ENCODE measurements at places on chromosomes 12 and 14.
A peak's percentile ranks its signal among the peaks of the same experiment; 100 is the strongest.

DNA sequence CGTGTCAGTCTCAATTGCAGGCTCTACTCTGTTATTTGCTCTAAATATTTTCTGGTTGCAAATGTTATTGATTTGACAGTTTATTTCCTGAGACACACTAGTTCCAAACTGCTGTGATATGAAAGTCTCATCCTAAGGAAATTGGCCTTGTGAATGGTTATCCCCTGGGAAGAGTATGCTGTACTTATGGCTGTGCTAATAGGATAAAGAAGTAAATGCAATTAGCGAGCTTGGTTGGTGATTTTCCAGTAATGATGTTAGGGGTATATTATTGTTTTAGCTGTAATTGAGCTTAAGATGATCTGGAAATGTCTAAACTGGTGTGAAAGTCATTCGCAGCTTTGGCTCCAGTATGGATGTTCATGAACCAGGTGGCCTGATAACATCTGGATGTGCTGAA, 197.9 kb downstream of the SUDS3 start:
- no peak for DNase-seq

- peak; percentile 10 for DNase-seq
Measured at GRCh38 chr12:19382111-19382526, 57.2 kb upstream of the AEBP2 start.

DNA sequence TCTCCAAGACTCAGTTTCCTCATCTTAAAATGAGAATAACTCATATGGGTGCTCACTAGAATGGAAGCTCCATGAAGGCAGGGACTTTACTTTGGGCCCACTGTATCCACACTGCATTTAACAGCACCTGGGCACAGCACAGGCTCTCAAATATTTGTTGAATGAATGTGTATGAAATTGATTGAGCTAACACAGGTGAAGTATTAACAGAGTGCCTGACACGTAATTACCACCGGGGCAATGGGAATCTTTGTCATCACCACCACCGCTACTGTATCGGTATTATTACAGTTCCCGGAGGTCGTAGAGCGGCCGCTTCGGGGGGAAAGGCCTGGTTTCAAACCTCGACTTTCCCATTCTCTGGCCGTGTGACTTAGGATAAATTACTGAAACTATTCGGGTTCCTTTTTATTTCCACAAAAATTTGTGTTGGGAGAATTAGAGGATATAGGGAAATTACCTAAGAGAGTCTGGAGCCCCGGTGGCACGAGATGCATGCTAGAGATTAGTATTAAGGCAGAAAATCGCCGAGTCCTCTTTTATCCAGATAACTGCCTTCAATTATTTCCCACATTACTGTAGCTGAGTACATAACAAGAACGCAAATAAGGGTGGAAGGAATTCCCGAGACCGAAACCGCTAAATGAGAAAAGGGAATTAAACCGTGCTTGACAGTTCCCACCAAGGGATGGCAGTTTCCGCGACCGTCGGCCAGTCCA, 1.0 kb upstream of the RIC8B start:
- DNase-seq = no peak

DNA sequence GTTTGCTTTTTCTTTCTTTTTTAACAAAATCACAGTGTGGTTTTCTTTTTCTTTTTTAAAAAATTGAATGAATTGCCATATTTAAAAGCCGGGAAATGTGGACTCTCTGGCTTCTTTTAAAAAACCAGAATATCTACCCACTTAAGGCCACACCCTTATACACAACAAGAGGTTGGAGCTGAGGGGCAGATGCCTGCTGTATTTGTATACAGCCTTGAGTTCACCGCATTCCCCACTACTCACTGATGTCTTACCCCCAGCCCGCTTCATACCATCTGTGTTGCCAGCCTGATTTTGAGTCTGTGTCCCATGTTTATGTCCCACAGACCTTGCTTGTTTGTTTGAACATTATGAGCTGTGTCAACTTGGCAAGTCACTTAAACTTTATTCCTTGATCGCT, 14.3 kb downstream of the JDP2 start:
- no peak for DNase-seq

- no peak for DNase-seq
Measured at GRCh38 chr14:100846309-100846859, 20.5 kb downstream of the MEG3 start.

- DNase-seq = no peak
Measured at GRCh38 chr12:9180810-9181209, 27.4 kb downstream of the PZP start.

DNA sequence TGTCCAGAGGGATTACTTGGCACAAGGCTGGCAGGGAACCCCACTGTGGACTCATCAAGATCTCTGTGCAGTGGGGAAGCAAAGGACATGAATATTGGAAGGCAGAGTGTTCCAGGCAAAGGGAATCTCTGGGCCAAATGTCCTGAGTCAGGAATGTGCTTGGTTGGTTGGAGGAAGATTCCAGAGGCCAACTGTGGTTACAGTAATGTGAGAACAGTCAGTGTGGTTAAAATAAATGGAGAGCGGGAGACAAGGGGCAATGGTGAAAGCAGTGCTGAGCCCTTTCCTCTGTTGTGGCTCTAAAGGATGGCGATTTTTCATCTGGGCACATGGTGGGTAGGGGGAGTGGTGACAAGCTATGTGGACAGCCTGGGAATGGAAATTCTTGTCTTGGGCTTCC, 948.2 kb downstream of the BCL11B start:
- no peak for DNase-seq

- DNase-seq = peak; percentile 47
Measured at GRCh38 chr12:13233830-13234641, 37.5 kb downstream of the EMP1 start.

DNA sequence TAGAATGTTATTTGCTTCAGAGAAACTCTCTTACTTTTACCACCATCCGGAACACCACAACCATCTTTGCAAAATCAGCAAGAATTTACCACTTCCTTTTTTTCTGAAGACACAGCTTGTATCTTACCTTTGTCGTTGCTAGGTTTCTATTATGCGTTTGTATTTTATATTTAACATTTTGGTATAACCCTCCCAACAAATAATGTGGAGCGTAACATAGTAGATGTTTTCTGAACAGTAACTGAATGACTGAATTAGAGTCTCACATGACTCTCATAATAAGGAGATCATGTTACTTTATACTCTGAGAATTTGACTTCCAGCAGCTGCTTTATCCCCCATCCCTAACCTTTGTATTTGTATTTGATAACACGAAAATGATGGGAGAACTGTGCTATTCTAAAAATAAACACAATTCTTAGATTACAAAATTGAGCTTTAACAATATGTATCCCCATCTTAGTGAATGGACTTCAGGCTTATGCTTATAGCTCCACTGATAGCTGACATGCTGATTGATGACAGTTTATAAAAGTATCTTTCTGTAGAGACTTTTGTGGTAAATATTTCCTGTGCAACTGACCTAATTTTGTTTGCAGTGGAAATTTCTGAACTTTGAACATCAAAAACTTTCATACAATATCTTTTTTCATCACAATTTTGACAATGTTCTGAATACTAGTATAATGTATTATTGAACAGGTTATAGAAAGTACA, 7.9 kb upstream of the KLRB1 start:
- DNase-seq = peak; percentile 78

GRCh38 chr14:22865424-22866405, 5.8 kb upstream of the LRP10 start:
- DNase-seq = peak; percentile 11

GRCh38 chr14:32706721-32707519, 231.8 kb upstream of the NPAS3 start:
- peak; percentile 52 for DNase-seq

- DNase-seq = no peak
Measured at GRCh38 chr14:42792166-42792565, 1185.5 kb downstream of the LRFN5 start.
